ENCODE measurements at places on chromosomes 4 and X. TPM values are rescaled to one million over a fixed set of nuclear protein-coding genes. Genes with fewer than 3 reads are reported as not detected.

The RTL5 gene
- total RNA-seq: 1.2 TPM

The CENPVL1 gene
- total RNA-seq: not detected

The SERTM2 gene
- not detected for total RNA-seq

The TRIM75 gene
- total RNA-seq: not detected

The RTL9 gene
- total RNA-seq: 0.39 TPM

The SCML2 gene
- total RNA-seq: 4.1 TPM

The TMEM156 gene
- 0.12 TPM for total RNA-seq

The ASB12 gene
- not detected for total RNA-seq

The SLC10A4 gene
- total RNA-seq: 0.49 TPM

The TEC gene
- total RNA-seq: 3.8 TPM

The XK gene
- total RNA-seq: under 0.01 TPM

The ZNF518B gene
- total RNA-seq: 16.3 TPM

The DAPP1 gene
- total RNA-seq: not detected

The MAGEC2 gene
- total RNA-seq: 184 TPM

The SEC31A gene
- 174 TPM for total RNA-seq

GRCh38 chrX:25851141-25851540 is 287.0 kb upstream of the MAGEB18 start:
- no peak for DNase-seq

GRCh38 chr4:103008875-103009729 is 10.4 kb downstream of the SLC9B1 start:
- peak; percentile 59 for DNase-seq

DNA sequence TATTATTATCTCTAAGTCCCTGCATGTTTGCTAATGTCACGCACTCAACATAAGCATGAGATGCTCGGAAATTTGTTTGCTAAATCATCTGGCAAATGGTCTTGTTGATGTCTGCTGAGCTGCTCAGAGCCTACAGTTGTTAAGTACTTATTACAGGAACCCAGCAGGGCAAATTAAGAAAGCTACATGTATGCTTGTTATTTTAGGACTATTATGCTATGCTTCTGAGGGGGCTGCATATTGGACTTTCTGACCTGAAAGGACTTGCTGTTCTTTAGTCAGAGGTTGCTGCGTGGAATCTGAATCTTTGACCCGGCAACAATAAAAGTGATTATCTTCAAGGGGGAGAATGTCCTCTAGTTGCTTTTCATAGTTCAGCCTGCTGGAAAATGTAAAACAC is 36.3 kb upstream of the TENM3 start:
- DNase-seq: no peak

- DNase-seq: no peak
Observed at GRCh38 chrX:136708348-136708747, 60.4 kb downstream of the CD40LG start.

DNA sequence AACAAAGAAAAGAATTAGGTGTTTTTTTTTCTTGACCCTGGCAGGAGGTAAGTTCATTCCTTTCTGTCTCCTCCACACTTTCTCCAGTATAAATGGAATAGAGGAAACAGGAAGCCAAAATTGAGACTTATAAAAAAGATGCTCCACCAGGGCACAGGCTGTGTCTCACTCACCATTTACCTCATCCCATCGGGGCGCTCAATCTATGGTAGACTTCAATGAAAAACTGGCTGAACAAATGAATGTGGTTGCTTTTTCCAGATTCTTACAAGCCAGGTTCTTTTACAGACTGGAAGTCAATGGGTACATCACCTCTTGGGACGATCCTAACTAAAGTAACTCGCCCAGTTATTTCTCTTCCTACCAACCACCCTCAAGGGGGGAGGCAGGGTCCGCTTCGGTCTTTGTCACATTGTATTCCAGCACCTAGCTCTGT is 685 bp downstream of the COMMD8 start:
- DNase-seq: no peak

DNA sequence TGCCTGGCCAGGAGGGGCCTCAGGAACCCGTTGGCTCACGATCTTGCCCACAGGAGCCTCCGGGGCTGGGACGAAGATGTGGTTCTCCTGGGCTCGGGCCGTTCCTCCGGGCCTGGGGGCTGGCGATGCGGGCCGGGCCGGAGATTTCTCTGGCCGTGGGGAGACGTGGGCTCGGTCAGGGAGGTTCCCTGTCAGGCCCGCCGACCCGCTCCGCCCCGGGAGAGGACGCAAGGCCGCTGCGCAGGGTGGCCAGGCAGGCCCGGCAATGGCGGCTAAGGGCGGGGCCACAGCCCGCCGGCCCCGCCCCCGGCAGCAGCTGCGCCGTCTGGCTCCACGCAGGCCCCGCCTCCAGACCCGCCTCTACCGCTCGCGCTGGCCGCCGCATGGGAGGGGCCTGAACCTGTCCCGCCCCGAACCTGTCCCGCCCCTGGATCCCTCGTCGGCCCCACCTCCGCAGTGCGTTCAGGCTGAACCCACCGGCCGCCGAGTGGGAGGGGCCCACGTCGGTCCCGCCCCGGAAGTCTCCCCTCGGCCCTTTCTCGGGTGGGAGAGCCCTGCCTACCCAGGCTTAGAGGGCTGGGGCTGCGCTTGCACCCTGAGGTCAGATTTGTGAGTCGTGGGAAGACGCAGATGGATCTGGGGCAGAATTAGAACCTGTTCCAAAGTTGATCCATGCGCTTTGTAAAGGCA is at the start of gene FAM3A:
TSS of gene FAM3A (minus strand) at position 267 of the 690 bp plus-strand sequence. CDS start 460 bp downstream, outside the sequence.
- peak; percentile 77 for DNase-seq

- DNase-seq: no peak
Observed at GRCh38 chr4:115514675-115515074, 401.3 kb upstream of the NDST4 start.

DNA sequence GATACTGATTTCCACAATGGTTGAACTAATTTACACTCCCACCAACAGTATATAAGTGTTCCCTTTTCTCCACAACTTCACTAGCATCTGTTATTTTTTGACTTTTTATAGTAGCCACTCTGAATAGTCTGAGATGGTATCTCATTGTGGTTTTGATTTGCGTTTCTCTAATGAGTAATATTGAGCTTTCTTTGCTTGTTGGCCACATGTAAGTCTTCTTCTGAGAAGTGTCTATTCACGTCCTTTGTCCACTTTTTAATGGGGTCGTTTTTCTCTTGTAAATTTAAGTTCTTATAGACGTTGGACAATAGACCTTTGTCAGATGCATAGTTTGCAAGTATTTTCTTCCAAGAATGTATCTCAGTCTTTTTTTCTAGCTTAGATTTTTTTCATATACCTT is 10.0 kb downstream of the FBXW7 start:
- no peak for DNase-seq

DNA sequence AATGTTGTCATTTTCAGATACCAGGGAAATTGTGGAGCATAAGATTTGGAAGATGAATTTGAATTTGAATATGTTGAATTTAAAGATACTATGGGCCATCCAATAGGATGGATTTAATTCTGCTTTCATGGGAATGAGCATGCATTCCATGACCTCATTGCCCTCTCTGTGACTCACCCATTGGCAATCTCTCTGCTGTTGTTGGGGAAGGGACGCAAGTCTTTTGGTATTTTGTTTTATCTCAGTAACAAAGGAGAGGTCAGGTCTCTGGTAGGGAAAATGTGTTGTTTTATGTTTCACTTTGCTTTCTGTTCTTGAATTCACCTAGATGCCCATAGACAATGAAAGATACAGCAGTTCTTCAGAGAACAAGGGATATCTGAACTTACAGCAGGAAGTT is 42.1 kb upstream of the MAGEA4 start:
- DNase-seq: peak; percentile 77

GRCh38 chrX:7147413-7147977 is at the start of gene STS:
TSS of gene STS (plus strand) at chrX:7147712. CDS start at chrX:7253200, 105,488 bp downstream.
- peak; percentile 23 for DNase-seq

DNA sequence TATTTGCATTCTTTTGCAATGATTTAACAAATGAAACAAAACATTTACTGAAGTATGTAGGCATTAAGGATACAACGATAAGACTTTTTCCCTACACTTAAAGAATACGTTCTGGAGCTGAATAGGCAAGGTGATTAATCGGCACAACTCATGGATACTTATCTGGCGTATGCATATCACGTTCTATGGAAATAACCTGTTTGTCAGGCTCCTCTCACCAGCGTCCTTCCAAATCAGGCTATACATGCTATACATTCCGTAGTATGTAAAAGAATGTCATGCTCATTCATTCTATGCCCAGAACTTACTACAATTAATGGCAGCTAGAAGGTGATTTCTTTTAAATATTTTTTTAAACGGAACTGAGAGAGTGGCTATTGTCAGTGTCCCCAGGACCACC is 25.6 kb upstream of the TCEANC start:
- DNase-seq: no peak

- peak; percentile 54 for DNase-seq
Observed at GRCh38 chrX:41332408-41333002, 1.5 kb upstream of the DDX3X start.

GRCh38 chr4:52617336-52618020 is 41.6 kb downstream of the USP46 start:
- DNase-seq: no peak

DNA sequence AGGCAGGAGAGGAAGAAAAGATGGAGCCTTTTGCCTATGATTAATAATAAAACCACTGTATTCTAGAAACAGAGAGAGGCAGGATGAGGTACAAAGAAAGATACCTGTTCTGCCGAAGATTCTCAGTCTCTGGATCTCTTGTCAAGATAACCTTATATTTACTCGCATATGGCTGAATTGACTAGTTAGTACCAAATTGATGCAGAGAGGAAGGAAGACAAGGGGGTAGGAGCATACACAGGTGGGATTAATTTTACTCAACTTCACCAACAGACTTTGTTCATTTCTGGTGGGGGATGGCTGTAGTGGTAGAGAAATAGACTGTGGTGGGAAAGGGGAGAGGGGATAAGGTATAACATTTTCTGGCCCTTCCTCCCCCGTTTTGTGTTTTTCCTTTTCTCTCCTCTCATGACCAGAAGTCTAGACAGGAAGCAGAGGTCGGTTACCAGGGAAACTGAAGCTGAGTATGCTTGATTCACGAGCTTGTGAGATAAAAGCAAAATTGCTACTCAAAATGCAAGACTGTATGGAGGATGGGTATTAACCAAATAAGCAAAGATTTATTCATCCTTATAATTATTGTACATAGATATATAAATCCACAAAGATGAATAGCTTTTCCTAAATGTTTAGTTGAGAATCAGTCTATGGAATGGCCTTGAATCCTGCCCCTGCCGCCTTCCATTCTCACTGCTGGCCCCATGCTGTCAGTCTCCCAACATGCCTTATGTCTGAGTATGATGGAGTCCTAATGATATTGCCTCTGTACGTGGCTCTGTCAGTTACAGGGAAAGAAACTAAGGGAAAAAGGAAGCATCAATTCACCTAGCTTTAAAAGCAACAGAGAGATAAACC is 17.8 kb upstream of the PAGE2B start:
- peak; percentile 23 for DNase-seq

- DNase-seq: peak; percentile 78
Observed at GRCh38 chr4:152258804-152259708, 276.8 kb downstream of the FBXW7 start.

DNA sequence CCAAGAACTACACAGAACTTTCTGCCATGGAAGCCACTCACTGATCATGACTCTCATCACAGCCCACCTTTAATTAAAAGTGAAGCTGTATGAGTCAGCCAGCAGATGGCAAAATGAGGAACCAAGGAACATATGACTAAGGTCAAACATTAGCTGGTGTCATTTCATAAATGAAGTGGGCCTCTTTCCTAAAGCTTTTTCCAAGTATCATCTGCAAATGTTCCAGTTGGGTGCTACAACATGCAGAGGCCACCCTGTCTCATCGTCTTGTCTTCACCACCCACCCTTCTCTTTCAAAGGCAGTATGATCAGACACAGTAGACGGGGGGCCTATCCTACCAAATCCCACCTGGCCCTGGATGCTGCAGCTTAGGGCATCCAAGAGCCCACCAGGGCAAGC is 9.2 kb upstream of the EOLA1 start:
- DNase-seq: no peak

DNA sequence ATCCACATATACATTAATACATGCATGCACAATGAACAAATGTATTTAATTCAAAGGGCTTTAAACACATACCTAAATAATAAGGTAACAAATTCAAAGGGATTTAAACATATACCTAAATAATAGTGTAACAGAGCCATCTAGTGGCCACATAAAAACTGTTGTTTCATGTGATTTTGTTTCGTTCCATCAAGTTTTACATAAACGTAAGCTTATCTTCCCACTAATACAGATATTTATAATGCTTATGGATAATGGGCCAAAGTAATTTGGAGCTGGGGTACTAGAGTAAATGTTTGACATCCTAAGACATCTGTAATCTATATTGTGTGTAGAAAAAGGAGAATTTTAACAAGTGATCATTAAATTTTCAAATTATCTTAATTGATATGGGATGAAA is 82.3 kb downstream of the PRSS12 start:
- DNase-seq: peak; percentile 35

DNA sequence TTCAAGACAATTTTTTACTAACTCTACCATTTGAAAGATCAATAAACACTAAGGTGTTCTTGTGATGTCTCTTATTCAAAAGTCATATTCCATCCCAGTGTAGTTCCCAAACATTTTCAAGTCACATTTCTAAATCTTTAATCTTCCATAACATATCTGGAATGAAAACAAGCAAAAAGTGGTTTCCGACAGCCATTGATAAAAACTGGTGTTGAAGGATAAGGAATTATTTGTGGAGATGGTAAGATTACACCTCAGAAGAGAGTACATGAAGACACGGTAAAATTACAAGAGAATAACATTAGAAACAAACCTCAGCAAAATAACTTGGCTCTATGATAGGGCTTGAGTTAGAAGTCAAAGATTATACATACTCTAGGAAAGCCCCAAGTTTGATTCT is 4.3 kb downstream of the CHIC2 start:
- DNase-seq: no peak

DNA sequence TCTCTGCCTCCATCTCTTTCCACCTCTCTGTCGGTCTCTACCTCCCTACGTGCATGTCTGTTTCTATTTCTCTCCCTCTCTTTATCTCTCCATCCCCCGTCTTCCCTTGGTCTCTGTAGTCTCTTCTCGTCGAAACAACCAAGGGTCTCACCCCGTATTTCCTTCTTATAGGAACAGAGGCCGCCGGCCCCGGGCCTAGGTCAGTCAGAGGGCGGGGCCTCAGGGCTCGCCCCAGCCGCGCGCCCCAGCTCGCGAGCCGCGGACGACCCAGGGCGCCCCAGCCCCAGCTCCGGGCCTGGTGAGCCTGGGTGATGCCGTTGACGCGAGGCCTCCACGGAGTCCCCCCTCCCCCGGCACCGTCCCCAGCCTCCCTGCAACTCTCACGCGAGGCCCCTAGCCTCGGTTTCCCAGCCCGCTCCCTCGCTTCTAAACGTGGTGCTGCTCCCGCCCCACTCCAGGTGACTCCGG is 6.6 kb downstream of the TIMM17B start:
- DNase-seq: no peak

Data from RPMI7951 (cell line).